ENCODE measurements at places on chromosomes 1 and 21.

- no peak for DNase-seq
Observed at GRCh38 chr1:206668874-206669410, 15.8 kb upstream of the MAPKAPK2 start.

DNA sequence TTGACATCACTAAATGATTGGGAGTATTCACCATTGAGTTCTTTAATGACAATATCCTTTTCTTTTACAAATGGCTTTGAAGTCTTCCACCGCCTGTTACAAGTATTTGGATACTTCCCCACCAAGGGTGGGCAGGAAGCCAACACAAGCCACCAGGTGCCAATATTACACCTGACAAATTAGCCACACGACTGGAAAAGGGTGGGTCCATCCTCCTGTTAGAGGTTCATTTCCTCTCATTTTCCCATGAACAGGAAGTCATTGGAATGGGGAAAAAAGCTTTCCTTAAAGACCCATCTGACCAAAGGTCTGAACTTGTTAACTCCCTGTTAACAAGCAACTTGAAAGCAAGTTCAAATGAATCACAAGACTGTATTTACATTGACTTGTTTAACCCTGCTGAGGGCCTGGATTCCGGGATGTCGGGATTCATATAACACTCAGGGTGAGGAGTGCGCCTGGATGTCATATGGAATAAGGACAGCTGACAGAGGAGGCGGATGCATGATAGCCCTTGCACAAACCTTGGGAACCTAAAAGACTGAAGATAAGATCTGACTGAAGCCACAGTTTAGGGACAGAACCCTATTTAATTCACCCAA is 40.5 kb upstream of the PROX1 start:
- peak; percentile 97 for DNase-seq

DNA sequence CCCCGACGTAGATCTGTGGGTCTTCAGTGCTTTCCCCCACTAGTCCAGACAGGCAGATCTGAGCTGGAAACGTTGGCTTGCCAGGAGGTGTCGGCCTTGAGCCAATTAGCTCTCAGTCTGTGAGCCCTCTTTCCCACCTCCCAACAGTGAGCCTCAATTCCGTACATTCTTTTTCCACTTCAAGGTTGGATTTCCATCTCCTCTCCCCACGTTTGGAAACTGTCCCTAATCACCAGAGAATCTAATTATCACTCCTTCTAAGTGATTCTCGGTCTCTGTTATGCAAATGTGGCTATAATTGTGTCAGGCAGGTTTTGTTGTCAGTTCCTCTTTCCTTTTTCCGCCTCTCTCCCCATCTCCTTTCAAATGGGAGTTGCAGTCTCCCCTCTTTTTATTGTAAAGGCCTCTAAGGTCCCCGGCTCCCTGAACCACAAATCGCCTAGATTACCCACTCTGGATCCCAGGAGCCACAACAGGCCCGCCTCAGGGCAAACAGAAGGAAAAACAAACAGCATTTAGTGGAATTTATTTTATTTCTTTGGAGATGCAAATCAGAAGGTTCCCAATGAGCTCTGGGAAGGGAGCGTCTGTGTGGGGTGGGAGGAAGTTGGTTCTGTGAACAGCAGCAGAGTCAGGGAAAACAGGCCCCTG is 29.4 kb upstream of the LRRN2 start:
- no peak for DNase-seq

DNA sequence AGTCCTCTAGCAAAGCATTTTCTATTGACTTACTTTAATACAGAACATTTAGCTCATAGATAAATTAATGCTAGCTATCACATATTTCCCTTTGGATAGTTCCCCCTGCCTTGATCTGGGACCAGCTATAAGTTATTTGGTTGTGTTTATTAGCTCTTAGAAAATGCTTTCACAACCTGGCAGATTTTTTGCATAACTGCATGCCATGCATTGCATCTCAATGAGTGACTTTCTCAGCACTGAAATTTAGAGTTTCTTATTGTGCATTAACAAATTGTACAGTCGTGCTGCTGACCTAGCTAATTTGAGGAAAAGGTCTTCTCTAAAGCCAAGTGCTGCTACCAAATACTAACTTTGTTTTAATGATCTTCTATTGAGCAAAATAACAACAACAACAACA is 164.8 kb downstream of the PLPPR5 start:
- no peak for DNase-seq

DNA sequence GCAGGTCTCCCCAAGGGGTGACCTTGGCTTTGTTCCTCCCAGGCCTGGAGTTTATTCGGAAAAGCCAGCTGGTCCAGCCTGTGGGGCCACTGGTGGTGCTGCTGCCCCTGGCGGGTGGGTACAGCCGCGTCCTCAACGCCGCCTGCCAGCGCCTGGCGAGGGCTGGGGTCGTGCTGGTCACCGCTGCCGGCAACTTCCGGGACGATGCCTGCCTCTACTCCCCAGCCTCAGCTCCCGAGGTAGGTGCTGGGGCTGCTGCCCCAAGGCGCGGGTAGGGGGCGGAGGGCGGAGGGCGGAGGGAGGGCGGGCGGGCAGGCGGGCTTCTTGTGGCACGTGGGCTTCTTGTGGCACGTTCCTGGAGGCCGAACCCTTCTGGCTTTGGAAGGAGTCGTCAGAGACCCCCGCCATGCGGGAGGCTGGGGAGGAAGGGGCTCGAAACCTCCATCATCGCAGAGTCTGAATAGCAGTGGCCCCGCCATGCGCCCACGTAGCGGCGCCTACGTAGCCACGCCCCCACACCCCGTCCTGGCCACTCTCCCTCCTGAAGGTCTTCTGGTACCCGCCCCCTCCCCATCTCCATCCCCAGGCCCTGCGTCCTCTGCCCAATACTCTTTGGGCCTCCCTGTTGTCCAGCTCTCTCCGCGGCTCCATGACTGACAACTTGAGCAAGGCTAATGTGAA is 16.7 kb downstream of the PCSK9 start:
- no peak for DNase-seq

GRCh38 chr1:117216718-117217117 is 6.0 kb upstream of the VTCN1 start:
- DNase-seq: no peak

GRCh38 chr1:41328780-41329640 is 32.2 kb upstream of the FOXO6 start:
- DNase-seq: no peak

DNA sequence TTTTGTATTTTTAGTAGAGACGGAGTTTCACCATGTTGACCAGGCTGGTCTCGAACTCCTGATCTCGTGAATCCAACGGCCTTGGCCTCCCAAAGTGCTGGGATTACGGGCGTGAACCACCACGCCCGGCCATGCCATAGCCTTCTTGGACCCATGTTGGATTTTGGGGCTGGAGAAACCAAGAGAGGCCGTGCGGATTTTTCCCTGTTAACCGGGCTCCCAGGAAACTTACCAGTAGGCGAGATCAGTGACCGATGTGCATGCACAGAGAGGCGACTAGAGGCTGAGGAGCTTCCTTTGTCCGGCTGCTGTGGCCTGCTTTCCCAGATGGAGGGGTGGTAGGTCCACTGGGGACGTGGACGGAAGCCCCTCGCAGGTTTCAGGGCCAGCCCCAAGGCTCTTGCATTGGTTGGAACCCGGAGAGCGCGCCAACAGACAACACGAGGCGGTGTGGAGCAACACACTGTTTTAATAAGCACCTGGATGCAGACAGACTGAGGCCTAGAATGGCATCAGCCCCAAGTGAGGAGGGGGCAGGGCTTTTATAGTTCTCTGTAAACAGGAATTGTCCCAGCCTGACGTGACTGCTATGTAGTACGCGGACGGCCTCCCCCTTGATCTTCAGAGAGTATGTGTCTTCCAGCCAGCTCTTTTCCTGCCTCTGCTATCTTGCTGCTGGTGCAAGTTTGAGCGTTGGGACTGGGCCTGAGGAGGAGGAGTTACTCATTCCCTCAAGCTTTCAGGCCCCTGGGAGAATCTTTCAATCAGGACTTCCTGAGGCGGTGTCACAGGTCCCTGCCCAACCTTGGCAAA is at the start of gene ERVH48-1:
Gene ERVH48-1, minus strand, starts transcription at position 517 of the 813 bp plus-strand sequence. CDS start 6,624 bp downstream, outside the sequence.
- DNase-seq: no peak

GRCh38 chr21:34219334-34220060 is 144.3 kb upstream of the KCNE2 start:
- no peak for DNase-seq

GRCh38 chr1:234495231-234495990 is 16.4 kb upstream of the TARBP1 start:
- DNase-seq: no peak

DNA sequence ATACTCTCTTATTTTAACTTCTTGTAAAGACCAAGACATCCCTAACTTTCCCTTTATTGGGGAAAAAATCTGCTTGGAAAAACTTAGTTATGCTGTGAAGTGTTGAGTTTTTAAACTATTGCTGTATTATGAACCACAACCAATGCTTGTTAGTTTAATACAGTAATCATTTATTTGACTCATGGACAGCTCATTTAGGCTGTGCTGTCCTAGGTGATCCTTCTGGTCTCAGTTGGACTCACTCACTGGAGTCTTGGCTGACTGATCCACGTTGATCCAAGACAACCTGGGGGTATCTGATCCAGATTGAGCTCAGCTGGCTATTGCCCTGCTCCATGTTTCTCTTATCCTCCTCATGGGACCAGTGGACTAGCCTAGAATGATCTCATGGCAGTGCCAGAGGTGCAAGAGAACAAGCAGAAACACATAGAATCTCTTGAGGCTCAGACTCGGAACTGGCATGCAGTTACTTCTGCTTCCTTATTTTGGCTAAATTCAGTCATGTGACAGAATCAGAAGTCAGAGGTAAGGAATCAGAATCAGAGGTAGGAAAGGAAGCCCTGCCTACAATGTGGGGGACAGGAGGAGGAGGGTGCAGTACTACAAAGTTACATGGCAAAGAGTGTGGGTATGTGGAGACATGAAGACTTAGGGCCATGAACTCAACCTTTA is 156.5 kb downstream of the FGGY start:
- DNase-seq: no peak

DNA sequence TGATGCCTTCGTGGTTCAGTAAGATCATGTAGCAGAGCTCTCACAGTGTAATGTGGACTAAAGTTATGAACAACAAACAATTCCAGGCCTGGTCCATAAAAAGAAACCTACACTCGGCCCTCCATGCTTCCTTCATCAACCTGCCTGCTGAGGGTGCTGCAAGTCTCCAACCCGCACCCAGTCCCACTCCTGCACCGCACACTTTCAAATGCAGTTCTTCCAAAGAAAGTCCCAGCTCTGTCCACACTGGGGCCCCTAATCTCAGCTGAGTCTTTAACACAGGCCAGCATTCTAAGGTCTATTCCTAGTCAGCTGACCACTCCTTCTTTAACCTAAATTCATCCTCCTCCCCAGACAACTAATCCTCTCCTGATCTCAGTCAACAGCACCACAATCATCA is 71.5 kb upstream of the NR5A2 start:
- DNase-seq: no peak

DNA sequence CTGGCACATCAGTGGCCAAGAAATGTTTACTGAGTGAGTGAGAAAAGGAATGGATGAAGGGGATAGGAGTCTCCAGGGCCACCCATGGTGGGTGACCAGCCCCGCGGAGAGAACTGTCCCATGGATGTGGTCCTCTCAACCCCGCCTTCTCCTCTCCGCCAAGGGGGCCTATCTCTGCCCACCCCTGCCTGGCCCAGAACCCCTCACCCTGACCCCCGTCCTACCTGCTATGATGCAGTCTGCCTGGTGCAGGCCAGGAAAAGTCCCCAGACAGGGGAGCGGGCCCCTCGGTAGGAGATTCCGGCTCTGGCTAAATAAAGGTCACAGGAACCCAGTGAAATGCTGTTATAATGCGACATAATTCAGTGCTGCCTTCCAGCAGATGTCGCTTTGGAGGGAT is 107.6 kb downstream of the PTPRU start:
- DNase-seq: no peak

DNA sequence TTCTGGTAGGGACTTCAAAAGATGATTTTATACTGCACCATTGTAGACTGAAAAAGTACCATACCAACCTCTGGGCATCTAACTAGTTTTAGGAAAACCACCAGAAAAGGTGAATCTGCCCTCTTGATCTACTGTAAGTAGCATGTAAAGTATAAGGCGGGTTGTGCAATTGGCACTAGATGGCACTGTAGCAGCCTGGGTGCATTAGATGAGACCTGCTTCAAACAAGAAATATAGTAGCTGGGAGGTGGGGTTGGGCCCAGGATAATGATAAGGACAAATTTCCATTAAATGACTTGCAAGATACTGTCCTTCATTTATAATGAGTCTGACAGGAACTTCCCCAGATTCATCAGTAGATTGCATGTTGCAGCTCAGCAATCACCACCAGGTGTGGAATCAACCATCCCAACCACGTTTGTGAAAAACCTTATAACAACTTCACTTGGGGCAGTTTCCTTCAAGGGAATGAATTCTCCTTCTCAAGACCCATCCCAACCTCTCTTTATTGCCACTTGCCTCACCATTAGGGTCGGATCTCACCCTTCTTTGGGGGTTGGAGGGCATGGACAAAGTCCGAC is 37.3 kb upstream of the IL10 start:
- DNase-seq: peak; percentile 12

GRCh38 chr1:175272361-175272760 is 79.8 kb upstream of the KIAA0040 start:
- DNase-seq: no peak

DNA sequence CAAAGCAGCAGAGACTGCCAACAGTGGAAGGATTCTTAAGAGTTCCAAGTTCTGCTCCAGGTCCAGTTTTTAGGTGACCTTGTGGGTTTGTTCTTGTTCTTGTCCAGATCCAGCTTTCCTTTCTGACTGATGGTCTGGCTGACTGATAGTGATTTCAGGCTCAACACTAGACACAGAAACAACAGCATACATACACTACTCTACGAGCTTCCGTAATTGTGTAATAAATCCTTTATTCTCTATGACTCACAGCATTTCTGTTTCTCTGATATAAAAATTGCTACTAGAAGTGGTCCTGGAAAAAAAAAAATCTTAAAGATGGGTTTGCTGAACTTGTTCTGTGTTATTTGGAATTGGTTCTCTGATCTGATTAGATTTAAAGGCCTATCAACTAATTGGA is 62.2 kb upstream of the PTCH2 start:
- DNase-seq: no peak

- no peak for DNase-seq
Observed at GRCh38 chr1:117370071-117370470, 2.8 kb downstream of the MAN1A2 start.

GRCh38 chr1:79777481-79778219 is 771.1 kb upstream of the ADGRL4 start:
- DNase-seq: no peak

DNA sequence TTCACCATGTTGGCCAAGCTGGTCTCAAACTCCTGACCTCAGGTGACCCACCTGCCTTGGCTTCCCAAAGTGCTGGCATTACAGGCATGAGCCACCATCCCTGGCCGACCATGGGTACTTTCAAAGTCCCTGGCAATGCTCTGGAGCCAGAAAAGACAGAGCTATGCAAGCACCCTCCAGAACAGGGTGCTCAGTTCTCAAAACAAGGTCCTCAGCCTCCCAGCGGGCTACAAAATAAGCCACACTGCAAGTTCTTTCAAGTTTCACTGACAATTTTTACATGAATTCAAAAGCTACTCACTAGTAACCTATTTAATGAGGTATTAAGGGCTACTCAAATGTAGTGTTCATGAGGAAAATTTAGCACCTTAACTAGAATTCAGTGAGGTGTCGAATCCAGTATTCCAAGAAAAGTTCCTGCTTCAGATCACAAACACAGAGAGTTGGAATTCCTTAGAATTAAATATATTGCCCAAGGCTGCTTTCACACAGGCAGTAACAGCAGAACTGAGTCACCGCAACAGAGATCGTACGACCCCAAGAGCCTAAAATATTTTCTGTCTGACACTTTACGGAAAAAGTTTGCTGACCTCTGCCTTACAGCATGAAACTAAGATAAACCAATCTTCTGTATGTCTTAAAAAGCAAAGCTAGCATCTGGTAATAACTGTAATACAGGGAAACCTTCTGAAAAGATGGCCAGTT is 60.7 kb downstream of the HSF2BP start:
- no peak for DNase-seq
